ENCODE measurements at places on chromosomes 12 and 14.

GRCh38 chr14:80996049-80996901, 40.9 kb downstream of the TSHR start:
- peak; percentile 3 for DNase-seq

DNA sequence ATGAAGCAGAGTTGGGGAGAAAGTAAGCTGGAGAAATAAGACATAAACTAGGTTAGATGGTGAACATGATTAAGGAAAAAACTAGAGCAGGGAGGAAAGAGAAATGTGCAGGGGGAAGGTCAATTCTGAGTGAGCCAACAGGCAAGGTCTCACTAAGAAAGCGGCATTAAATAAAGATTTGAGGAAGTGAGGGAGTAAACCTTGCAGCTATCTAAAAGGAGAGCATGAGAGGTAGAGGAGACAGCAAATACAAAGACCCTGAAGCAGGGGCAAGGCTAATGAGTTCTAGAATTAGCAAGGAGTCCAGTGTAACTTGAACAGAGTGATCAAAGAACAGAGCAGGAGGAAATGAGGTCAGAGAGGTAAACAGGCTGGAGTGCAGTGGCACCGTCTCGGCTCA, 4.4 kb upstream of the SOCS2 start:
- no peak for DNase-seq

- DNase-seq: no peak
Observed at GRCh38 chr12:120429368-120429767, 8.5 kb upstream of the COX6A1 start.

DNA sequence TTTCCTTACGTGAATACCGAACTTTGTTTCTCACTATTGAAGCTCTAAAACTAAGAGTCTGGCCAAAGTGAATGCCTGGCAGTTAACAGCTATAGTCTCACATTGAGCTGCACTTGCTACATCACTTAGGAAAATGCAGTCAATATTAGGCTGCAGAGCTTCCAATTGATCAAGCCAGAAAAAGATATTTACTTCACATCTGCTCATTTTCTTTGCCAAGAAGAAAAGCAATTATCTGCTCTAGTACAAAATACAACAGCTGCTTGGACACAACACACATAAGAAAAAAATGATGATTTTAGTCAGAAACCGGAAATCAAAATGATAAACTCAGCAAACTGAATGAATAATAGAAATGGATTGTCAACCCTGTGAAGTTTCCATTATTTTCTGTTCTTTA, 45.4 kb downstream of the TMTC1 start:
- no peak for DNase-seq

DNA sequence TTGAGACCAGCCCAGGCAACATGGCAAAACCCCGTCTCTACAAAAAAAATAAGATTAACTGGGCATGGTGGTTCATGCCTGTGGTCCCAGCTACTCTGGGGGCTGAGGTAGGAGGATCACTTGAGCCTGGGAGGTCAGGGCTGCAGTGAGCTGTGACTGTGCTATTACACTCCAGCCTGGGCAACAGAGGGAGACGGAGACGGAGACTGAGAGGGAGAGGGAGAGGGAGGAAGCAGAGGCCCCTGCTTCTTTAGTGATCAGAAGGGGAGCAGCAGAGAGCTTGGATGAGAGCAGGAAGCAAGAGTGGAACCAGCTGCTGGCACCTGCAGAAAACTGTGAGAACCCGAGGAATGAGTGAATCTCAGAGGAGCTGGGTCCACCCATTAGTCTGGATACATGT, 45.9 kb downstream of the ISCA2 start:
- no peak for DNase-seq

- no peak for DNase-seq
Observed at GRCh38 chr12:1099158-1099557, 108.1 kb downstream of the ERC1 start.

- DNase-seq: no peak
Observed at GRCh38 chr12:44117337-44117736, 281.5 kb downstream of the TMEM117 start.

GRCh38 chr14:71320734-71321573, 413.7 kb downstream of the PCNX1 start:
- peak; percentile 78 for DNase-seq

All from hypothalamus (tissue), 51 donors.